Activated gamma-delta T cell treated with anti-CD3 and anti-CD28 coated beads, Interleukin-2, amount 50 U/mL, for 16 hours (primary cell): ENCODE measurements at places on chromosomes 6 and 20.

DNA sequence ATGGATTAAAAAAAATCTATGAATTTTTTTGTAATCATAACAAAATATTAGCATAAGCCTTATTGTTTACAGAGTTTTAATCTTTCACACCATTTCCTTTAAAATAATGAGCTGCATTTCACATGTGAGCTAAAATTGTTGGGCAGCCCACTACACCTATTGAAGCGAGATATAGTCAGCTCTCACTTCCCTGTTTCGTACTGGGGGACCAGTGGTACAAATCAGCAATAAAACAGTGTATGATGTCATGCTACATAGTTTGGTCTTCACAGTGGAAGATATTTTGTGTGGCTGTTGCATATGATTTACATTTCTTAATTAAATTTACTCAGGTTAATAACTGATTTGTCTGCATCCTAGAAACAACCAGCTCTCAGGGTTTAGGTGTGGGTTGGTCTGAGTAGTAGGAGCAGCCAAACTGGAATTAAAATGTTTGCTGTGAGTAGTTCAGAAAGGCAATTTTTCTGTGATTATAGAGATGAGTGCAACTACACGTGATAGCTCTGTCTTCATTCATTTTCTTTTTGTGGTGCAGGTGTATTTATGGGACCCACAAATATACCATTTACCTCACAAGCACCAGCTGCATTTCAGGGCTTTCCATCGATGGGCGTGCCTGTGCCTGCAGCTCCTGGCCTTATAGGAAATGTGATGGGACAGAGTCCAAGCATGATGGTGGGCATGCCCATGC is 99.3 kb downstream of the B3GAT2 start:
- no peak for DNase-seq

DNA sequence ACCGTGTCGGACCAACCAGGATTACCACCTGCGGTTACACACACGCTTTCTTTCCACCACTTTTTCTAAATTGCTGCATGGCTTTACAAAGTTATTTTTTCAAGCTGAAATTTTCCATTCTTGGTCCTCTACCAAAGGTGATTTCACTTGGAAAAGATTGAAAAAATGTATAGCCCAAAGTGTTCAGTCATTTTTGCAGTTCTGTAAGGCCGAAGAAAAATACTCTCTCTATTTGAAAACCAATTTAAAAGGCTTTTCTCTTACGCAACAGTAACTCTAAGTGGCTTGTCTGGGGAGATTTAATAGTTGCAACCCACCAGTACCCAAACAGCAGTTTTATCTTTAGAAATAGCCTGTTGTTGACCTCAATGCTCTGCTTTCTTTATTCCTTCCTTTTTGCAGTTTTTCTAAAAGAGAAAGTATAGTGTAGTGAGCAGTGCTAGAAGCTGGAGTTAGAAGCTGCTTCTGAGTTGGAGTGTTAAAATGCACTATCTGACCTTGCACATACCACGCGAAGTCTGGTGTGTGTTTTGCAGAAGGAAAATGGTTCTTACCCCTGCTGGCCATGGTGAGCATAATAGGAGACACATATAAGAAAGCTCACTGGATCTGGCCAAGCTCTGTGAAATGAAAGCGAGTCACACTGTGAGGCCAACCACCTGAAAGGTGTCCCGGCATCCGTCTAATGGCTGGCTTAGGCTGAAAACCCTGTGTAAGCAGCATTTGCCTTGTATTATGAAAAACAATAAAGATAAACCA is 271.6 kb upstream of the PRND start:
- no peak for DNase-seq

DNA sequence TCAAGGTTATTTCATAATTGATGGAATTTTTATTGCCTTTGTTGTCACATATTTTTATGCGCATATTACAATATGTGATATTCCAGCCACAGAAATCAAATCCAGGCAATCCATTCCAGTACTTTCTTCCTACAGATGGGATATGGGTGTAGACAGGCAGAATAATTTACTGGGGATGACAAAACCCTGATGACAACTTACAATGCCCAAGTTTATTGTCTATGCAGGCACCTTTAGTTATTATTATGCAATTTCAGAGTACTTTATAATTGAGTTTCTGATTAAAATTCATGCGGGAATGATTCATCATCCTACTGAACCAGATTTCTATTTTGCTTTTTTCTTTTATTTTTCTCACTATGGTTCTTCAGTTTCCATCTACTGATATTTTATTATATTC is 358.7 kb downstream of the LMBRD1 start:
- DNase-seq = no peak

GRCh38 chr6:144319211-144319610 is 34.1 kb downstream of the UTRN start:
- no peak for DNase-seq

DNA sequence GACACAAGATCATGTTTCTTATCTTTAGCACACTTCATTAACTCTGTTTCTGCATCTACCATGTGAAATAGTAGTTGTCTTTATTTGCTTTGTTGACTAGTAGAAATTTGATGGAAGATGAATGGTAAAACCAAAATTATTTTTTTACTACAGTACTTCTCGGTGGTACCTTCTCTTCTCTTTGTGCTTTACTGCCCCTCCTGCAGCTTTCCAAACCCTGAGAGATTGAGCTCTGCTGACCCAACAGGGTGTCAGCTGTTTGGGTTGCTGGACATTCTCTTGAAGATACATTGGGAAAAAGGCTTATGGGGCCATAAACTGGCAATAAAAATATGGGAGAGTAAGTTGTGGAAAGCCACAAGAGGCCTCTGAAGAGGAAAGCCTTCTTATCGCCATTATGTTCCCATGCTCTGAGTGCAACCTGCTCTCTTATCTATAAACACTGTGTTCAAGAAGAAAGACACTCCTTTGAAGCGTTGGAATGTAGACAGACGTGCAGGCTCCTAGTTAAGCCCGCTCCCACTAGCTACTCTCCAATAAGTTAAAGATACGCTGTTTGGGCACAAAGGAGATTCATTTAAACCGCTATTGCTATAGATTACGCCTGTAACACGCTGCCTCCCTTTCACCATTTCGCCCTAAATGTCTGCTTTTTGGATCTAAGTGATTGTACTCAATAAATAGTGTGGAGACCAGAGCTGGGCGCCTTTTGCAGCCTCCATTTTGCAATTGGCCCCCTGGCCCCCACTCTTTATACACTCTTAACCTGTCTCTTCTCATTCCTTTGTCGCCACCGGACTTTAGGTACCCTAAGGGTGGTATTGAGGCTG is 60.1 kb upstream of the PRSS16 start:
- DNase-seq = no peak

GRCh38 chr6:139287868-139288267 is 3.9 kb downstream of the TXLNB start:
- DNase-seq = no peak

- DNase-seq = no peak
Measured at GRCh38 chr20:49278818-49279676, 1.2 kb upstream of the ZNFX1 start.

GRCh38 chr6:38378801-38379200 is 260.9 kb downstream of the BTBD9 start:
- no peak for DNase-seq
